Right lung (tissue), 10 donors: ENCODE measurements at places on chromosomes 16 and 17. TPM values are rescaled to one million over a fixed set of nuclear protein-coding genes. Genes with fewer than 3 reads are reported as not detected.

The SHISA9 gene
- 0.07 TPM for polyA plus RNA-seq

The FOXO3B gene
- 6.2 TPM for polyA plus RNA-seq

The CES5A gene
- polyA plus RNA-seq, result not detected

The HOXB5 gene
- 34.6 TPM for polyA plus RNA-seq

The GCGR gene
- polyA plus RNA-seq, result not detected

The CD300H gene
- polyA plus RNA-seq, result not detected
